ENCODE measurements at places on chromosomes 7 and 10. TPM values are rescaled to one million over a fixed set of nuclear protein-coding genes. Genes with fewer than 3 reads are reported as not detected.

The H2BK1 gene
- total RNA-seq: 0.83 TPM

The SLC13A1 gene
- not detected for total RNA-seq

The MYH16 gene
- not detected for total RNA-seq

The SH2D4B gene
- total RNA-seq: 0.23 TPM

The CPEB3 gene
- 2.5 TPM for total RNA-seq

The ZNF248 gene
- total RNA-seq: 7.9 TPM

The MPP7 gene
- 0.43 TPM for total RNA-seq

The ENTPD1 gene
- 13.0 TPM for total RNA-seq

The TAF6 gene
- 68.4 TPM for total RNA-seq

The PON1 gene
- total RNA-seq: not detected

The SLC26A5 gene
- total RNA-seq: not detected

The UCN3 gene
- not detected for total RNA-seq

The ZNF365 gene
- not detected for total RNA-seq

The CCDC172 gene
- not detected for total RNA-seq

The OR2A7 gene
- 2.1 TPM for total RNA-seq

The ADGRA1 gene
- not detected for total RNA-seq

The ANKRD30A gene
- total RNA-seq: not detected

The TAS2R5 gene
- total RNA-seq: 1.0 TPM

The NKX2-3 gene
- total RNA-seq: not detected

The NUDT1 gene
- total RNA-seq: 69.9 TPM

The PRKCQ gene
- 36.0 TPM for total RNA-seq

The DNAJB6 gene
- 128 TPM for total RNA-seq

The MCMBP gene
- 125 TPM for total RNA-seq

The ECHS1 gene
- total RNA-seq: 64.3 TPM

The CCDC3 gene
- total RNA-seq: 0.07 TPM

The FAM25C gene
- total RNA-seq: not detected

The HYCC1 gene
- 33.7 TPM for total RNA-seq

The OR2A12 gene
- not detected for total RNA-seq

The SFMBT2 gene
- total RNA-seq: 24.9 TPM

The PTPN20 gene
- total RNA-seq: 0.28 TPM

Data from activated CD4-positive, alpha-beta T cell treated with anti-CD3 and anti-CD28 coated beads, Interleukin-2, amount 10 ng/mL, durations not matched to agents 24 days and 14 days (primary cell).